T-cell (primary cell): ENCODE measurements at places on chromosomes 6 and 20. TPM values are rescaled to one million over a fixed set of nuclear protein-coding genes. Genes with fewer than 3 reads are reported as not detected.

Gene PRRT1
- 3.3 TPM for total RNA-seq

Gene SMPDL3A
- 0.16 TPM for total RNA-seq

Gene TP53TG5
- total RNA-seq, result not detected

Gene PTPRK
- total RNA-seq, result 11.1 TPM

Gene HTR1E
- not detected for total RNA-seq

Gene MUCL3
- not detected for total RNA-seq

Gene RGS17
- not detected for total RNA-seq

Gene FHL5
- not detected for total RNA-seq

Gene LZTS3
- total RNA-seq, result 15.3 TPM

Gene TCP11
- not detected for total RNA-seq

Gene C20orf202
- total RNA-seq, result not detected

Gene MTFR2
- total RNA-seq, result 1.8 TPM

Gene HRH3
- total RNA-seq, result not detected

Gene DCDC2
- 0.13 TPM for total RNA-seq

Gene SCRT2
- not detected for total RNA-seq

Gene CBLN4
- not detected for total RNA-seq

Gene OR2B6
- not detected for total RNA-seq

Gene GDAP1L1
- not detected for total RNA-seq

Gene CALHM4
- not detected for total RNA-seq

Gene BMP6
- 0.13 TPM for total RNA-seq

Gene SMLR1
- not detected for total RNA-seq

Gene TMEM244
- not detected for total RNA-seq

Gene FAM162B
- total RNA-seq, result not detected

Gene GPR63
- total RNA-seq, result 0.92 TPM

Gene MRAP2
- not detected for total RNA-seq

Gene TUBB1
- not detected for total RNA-seq
